Activated CD4-positive, alpha-beta T cell treated with anti-CD3 and anti-CD28 coated beads for 48 hours (primary cell): ENCODE measurements at places on chromosomes 2 and 18.

GRCh38 chr2:43402002-43402401 is 175.6 kb upstream of the ZFP36L2 start:
- peak; percentile 60 for DNase-seq

GRCh38 chr2:47724221-47724981 is 58.5 kb upstream of the MSH6 start:
- DNase-seq: no peak

GRCh38 chr2:37344453-37345361 is at the start of gene QPCT:
Gene QPCT, plus strand, starts transcription at chr2:37344630. Its CDS starts 102 bp downstream, at chr2:37344732.
- peak; percentile 50 for DNase-seq

DNA sequence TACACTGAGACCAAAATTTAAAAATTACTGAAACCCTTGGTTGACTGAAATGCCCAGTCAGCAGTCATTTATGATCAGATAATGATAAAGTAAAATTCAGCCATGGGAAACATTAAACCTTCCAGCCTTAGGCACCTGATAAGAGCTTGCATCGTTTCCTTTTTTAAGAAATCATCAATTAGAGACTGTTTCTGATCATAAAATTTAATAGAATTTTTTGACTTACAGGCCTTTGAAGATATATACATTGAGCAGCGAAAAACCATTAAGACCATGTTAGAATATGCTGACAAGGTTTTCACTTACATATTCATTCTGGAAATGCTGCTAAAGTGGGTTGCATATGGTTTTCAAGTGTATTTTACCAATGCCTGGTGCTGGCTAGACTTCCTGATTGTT is 99.6 kb upstream of the CSRNP3 start:
- DNase-seq: no peak

DNA sequence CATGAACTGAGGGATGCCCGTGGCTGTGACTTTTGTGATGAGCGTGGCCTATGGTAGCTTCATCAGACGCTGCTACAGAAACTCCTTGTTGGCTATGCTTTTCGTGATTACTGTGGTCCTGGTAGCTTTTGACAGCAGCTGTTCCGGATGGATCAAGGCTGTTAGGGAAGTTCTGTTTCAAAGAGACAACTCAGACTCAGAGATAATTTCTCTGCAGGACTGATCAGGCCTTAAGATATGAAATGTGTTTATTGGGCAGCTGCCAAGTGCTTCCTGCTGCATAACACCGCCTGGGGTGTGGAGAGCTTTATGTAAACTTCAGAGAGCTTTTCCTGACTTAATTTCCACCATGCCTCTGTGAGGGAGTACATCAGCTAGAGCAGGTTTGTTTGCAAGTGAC is 243.8 kb downstream of the TSN start:
- DNase-seq: no peak

DNA sequence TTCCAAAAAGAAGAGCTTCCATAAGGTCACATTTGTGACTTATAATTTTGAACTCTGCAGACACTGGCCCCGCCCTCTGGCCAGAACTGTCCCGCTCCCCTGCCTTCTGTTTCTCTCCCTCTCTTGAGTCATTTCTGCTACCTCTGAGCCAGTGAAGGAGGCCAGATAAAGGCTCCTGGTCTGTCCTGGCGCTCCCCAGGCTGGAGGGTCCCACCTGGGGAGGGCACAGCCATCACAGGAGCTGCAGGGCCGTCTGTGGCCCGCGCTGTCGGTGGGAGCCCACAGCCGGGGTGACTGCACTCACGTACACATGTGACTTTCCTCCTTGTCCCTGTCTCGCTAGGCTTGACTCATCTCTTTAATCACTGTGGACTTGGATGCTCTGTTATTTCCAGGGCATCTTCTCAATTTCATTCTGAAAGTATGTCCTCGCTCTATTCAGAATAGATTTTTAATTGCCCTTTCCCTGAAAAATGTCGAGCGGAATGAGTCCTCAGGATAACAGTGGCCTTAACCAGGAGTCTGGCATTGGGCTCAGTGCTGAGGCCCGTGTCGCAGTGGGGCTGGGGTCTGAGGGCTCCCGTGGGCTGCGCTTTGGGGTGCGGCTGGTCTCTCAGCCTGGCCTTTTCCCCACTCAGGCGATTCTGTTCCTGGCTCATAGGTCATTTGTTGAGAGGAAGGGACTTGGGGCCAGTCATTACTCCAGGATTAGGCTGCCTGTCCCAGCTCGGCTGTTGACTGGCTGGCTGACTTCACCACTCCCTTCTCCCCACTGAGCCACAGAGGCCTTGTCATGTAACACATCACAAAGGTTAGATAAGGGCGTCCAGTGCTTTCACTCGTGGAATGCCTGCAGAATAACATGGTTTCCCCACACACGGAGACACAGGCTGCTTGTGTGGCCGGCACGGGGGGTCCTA is 34.5 kb downstream of the KLHL29 start:
- DNase-seq: no peak

- no peak for DNase-seq
These were observed 11.5 kb downstream of the SLC9A4 start for GRCh38 chr2:102484310-102485061.

DNA sequence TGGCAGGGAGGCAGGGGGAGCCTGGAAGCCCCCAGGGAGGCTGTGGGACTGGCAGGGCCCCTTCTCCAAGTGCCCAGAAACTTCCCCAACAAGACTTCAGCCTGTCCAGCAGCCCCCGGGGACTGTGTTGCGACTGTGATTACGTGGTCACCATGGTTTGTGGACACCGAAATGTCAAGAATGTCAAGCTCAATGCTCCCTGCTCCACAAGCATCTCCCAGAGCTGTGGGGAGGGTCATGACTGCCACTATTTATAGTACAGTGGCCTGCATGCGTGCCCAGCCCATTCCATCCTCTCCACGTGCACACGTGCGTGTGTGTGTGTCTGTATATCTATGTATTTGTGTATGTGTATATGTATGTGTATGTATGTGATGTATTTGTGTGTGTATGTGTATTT is 93.8 kb upstream of the MBOAT2 start:
- DNase-seq: no peak

- DNase-seq: no peak
These were observed 511.2 kb downstream of the TSN start for GRCh38 chr2:122266636-122267035.

- no peak for DNase-seq
These were observed 250.1 kb downstream of the BCL2 start for GRCh38 chr18:63069496-63069895.

DNA sequence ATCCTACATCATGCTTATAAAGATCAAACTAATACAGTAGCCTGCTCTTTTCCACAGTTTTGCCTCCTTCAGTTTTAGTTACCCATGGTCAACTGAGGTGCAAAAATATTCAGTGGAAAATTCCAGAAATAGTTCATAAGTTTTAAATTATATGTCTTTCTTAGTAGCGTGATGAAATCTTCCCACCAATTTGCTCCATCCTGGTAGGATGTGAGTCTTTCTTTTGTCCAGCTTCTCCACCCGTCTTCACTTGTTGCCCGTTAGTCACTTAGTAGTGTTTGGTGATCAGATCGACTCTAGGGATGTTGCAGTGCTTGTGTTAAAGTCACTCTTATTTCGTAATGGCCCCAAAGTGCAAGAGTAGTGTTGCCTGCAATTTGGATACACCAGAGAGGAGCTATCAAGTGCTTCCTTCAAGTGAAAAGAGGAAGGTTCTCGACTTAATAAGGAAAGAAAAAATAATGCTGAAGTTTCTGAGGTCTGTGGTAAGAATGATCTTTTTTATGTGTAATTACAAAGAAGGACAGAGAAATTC is 57.0 kb downstream of the CEP192 start:
- DNase-seq: no peak

DNA sequence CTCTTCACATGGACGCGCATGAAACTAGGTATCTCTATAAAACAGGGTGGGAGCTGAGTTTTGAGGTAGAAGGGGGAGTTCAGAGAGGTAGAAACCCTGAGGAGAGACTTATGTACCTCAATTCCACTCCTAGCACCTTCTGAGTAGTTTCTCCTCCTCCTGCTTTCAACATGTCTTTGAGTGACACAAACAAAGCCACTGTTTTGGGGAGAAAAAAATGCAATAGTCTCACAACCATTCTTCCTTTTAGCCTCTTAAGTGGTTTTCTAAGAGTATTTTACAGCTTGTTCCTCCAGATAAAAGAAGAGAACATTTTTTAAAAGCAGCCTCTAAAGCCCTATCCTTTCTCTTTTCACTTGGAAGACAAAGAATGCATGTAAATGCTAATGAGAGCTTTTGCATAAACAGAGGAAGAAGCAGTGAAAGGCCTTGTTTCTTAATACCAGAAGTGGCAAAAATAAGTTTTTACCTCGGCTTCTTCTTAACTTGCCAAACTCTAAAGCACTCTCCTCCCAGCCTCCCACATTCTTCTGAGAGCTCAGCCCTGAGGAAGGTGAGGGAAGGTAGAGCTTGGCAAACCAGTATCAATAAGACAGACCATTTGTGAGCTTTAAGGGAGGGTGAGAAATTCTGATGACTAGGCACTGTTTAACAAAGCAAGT is 1304.4 kb upstream of the ACVR2A start:
- DNase-seq: no peak

- DNase-seq: no peak
These were observed 52.0 kb downstream of the PHLPP1 start for GRCh38 chr18:62767321-62767720.
